Ascending aorta (tissue), 2 donors: ENCODE measurements at places on chromosomes 16 and 17.

DNA sequence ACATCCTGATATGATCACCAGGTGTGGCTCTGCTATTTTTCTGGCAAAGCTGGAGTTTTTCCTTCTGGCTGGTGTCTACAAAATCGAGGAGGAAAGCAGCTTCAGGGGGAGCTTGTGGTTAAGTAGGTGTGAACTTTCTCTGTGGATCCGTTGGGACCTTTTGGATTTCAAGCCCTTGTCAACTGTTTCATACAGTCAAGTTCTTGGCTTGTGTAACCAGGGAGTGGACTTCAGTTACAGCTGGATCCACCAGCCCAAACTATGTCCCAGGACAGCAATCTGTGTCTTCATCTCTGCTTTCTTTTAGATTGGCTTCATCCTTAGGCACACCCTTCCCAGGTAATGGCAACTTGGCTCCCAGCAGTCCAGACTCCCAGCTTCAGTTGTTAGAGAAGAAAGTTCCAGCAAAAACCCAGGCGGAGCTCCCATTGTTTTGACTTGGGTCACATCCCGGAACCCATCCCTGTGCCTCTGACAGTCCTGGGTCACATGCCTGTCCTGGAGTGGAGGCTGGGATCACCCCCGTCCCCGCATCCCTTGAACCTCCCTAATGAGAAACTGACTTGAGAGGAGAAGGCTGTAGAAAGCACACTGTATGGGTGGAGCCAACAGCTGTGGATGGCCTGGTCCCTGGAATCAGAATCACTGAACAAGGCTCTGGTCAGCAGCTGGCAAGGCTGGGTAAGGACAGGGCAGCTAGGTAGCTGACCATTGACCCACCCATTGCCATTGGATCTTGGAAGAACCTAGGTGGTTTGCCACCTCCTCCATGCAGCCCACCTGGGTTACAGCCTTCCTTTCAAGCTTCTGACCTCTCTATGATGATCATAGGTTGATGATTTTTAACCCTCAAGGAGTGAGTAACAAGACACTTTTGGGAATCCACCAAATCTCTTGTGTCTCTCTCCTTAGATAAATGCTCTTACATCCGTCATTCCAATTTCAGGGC, 18.1 kb downstream of the NKD1 start:
- DNase-seq = no peak

- DNase-seq = no peak
These were observed 4.3 kb downstream of the CTRL start for GRCh38 chr16:67927131-67927941.

- DNase-seq = no peak
These were observed 172.4 kb downstream of the PMP22 start for GRCh38 chr17:15092762-15093161.

- DNase-seq = no peak
These were observed 3.3 kb downstream of the CTCF start for GRCh38 chr16:67565470-67566100.

- no peak for DNase-seq
These were observed 69.4 kb downstream of the WSB1 start for GRCh38 chr17:27363326-27363725.

GRCh38 chr16:50293994-50294855, 27.9 kb downstream of the ADCY7 start:
- DNase-seq = no peak
